Activated CD4-positive, alpha-beta T cell treated with anti-CD3 and anti-CD28 coated beads, Interleukin-2, amount 10 ng/mL, durations not matched to agents 24 days and 14 days (primary cell): ENCODE measurements at places on chromosomes 11 and 22. TPM values are rescaled to one million over a fixed set of nuclear protein-coding genes. Genes with fewer than 3 reads are reported as not detected.

The SYTL2 gene
- total RNA-seq, result 13.9 and 14.3 TPM in 2 replicates

The CENATAC gene
- 46.3 and 47.1 TPM in 2 replicates for total RNA-seq

The ZP1 gene
- total RNA-seq, result not detected in 2 replicates

The OTUB1 gene
- 105 and 115 TPM in 2 replicates for total RNA-seq

The PHOX2A gene
- total RNA-seq, result not detected in 2 replicates

The LRP4 gene
- total RNA-seq, result 0.12 and 0.31 TPM in 2 replicates

The AMPD3 gene
- 14.5 and 18.3 TPM in 2 replicates for total RNA-seq

The BRD1 gene
- 36.2 and 43.2 TPM in 2 replicates for total RNA-seq

The ASCL2 gene
- total RNA-seq, result 0.62 and 0.96 TPM in 2 replicates

The RFPL2 gene
- total RNA-seq, result not detected in 2 replicates

The DCHS1 gene
- total RNA-seq, result 0.35 and 0.36 TPM in 2 replicates

The ANKK1 gene
- total RNA-seq, result not detected in 2 replicates

The SMDT1 gene
- total RNA-seq, result 54.4 and 58.7 TPM in 2 replicates

The SNAP29 gene
- total RNA-seq, result 24.3 and 25.8 TPM in 2 replicates

The RAB39A gene
- not detected in 2 replicates for total RNA-seq

The GPR83 gene
- total RNA-seq, result 0.05 TPM in 1 of 2 replicates, not detected in the other

The IRAG1 gene
- not detected in 2 replicates for total RNA-seq

The RHBDD3 gene
- 49.5 and 51.9 TPM in 2 replicates for total RNA-seq

The ST14 gene
- 0.14 TPM in 1 of 2 replicates, not detected in the other for total RNA-seq

The SMIM35 gene
- 0.14 and 0.28 TPM in 2 replicates for total RNA-seq

The TAGLN gene
- total RNA-seq, result 2.7 and 3.8 TPM in 2 replicates

The ZBTB16 gene
- 2.5 and 3.8 TPM in 2 replicates for total RNA-seq

The TRPM5 gene
- total RNA-seq, result not detected in 2 replicates

The DBX1 gene
- not detected in 2 replicates for total RNA-seq

The TBC1D22A gene
- total RNA-seq, result 39.2 and 41.0 TPM in 2 replicates

The KRTAP5-9 gene
- not detected in 2 replicates for total RNA-seq

The RIBC2 gene
- 12.4 and 13.5 TPM in 2 replicates for total RNA-seq

The DRD4 gene
- total RNA-seq, result 0.14 and 0.28 TPM in 2 replicates

The PHETA2 gene
- total RNA-seq, result 5.0 and 6.2 TPM in 2 replicates

The TSPAN18 gene
- total RNA-seq, result 1.4 and 1.5 TPM in 2 replicates

The HSPB2 gene
- total RNA-seq, result not detected in 2 replicates

The KRTAP5-1 gene
- not detected in 2 replicates for total RNA-seq

The OR11H1 gene
- not detected in 2 replicates for total RNA-seq

The CRACR2B gene
- total RNA-seq, result 1.5 and 3.0 TPM in 2 replicates

The IL10RA gene
- 86.6 and 89.9 TPM in 2 replicates for total RNA-seq

The OR4D6 gene
- total RNA-seq, result not detected in 2 replicates

The C11orf87 gene
- not detected in 2 replicates for total RNA-seq

The SAA4 gene
- not detected in 2 replicates for total RNA-seq

The ZNF70 gene
- 2.5 and 2.6 TPM in 2 replicates for total RNA-seq

The OR51B4 gene
- not detected in 2 replicates for total RNA-seq

The GRAP2 gene
- total RNA-seq, result 34.4 and 38.4 TPM in 2 replicates

The OR10A2 gene
- total RNA-seq, result not detected in 2 replicates

The APOBEC3F gene
- total RNA-seq, result 16.9 and 19.8 TPM in 2 replicates
